ENCODE measurements at places on chromosomes 2 and 18.

DNA sequence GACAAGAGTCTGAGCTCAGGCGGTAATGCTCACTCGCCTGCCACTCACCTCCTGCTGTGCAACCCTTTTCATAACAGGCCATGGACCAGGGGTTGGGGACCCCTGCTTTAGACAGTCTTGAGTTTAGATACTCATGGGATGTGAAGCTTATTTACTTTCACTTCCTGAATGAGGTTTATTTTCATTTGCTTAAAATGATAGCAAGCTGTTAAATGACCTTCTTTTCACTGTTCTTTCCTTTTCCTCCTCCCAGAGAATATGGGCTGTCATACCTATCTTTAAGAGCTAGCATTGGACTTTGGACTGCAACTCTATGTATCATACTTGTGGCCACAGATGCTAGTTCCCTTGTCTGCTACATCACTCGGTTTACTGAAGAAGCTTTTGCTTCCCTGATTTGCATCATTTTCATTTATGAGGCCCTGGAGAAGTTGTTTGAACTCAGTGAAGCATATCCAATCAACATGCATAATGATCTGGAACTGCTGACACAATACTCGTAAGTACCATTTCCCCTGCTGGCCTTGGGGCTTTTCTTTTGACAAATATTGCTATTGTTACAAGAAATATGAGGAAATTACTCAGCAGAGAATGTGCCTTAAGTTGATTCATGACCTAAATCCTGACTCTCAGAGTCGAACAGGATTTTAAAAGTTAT, 168.5 kb downstream of the DPP4 start:
- peak overlapping the region; percentile 77 for H3K27ac ChIP-seq
- H3K36me3 ChIP-seq: peaks cover 6% of the 10 kb centered on the region
- DNase-seq: no peak
- H3K27me3 ChIP-seq: no peaks in the 10 kb centered on the region

GRCh38 chr2:26940001-26940400, 30.4 kb upstream of the MAPRE3 start:
- no peaks in the 10 kb centered on the region for H3K4me1 ChIP-seq
- no peak overlapping the region for H3K27ac ChIP-seq
- no peaks in the 10 kb centered on the region for H3K36me3 ChIP-seq
- no peak overlapping the region for H3K4me3 ChIP-seq

- no peak overlapping the region for H3K4me3 ChIP-seq
- no peak for DNase-seq
- H3K27me3 ChIP-seq: no peaks in the 10 kb centered on the region
- no peaks in the 10 kb centered on the region for H3K4me1 ChIP-seq
- no peak overlapping the region for H3K27ac ChIP-seq
- no peaks in the 10 kb centered on the region for H3K36me3 ChIP-seq
These were observed 175.5 kb downstream of the ZNF407 start for GRCh38 chr18:74773171-74773624.

DNA sequence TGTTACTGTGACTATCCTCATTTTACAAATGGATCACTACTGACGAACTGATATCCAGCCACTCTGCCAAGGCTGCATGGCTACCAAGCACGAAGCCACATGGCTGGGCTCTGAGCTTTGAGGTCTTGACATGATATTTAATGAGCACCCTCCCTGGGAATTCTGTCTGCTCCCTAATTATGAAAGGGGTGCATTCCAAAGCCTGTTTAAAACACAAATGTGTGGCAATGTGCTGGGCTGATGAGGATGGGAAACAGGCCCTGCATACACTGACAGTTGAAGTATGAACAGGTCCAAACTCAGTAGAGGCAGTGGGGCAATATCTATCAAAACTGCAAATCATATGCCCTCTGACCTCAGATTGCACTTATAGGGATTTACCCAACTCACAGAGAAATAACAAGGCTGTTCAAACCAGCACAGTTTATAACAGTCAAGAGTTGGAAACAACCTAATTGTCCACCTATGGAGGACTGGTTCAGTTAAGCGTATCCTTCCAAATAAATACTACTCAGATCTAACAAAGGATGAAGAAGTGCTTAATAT, 20.8 kb downstream of the CDC42EP3 start:
- peaks cover 94% of the 10 kb centered on the region for H3K4me1 ChIP-seq
- peaks cover 80% of the 10 kb centered on the region for H3K36me3 ChIP-seq

DNA sequence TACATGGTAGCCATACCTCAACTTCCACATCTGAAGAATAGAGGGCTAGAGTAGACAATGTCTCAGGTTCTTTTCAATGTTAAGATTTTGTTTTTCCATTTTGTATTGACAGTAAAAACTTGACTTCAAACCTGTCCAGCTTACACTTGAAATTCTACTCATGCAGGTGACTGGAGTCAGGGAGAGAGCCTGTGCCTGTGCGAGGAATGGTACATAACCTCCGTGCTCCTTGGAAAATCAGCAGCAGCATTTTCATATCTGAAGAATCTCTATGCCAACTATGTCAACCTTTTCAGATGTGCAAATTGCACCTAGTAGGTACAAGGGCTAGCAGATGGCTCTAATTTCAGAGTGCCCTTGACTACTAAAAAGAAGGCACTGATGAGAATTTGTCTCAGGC, 2.1 kb downstream of the PLA2R1 start:
- no peak overlapping the region for H3K27ac ChIP-seq
- H3K4me1 ChIP-seq: peaks cover 7% of the 10 kb centered on the region
- no peak for DNase-seq
- no peak overlapping the region for H3K4me3 ChIP-seq

DNA sequence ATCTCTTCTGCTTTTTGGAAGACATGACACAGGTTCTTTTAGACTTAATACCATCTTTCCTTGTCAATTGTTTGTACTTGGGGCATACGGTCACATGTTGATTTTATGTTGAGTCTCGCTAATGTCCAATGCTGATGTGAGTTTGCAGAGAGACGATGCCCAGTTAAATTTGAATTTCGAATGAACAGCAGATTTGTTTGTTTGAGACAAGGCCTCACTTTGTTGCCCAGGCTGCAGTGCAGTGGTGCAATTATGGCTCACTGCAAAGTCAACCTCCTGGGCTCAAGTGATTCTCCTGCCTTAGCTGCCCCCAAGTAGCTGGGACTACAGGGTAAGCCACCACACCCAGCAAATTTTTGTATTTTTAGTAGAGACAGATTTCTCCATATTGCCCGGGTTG, 473.5 kb downstream of the RIT2 start:
- H3K27me3 ChIP-seq: no peaks in the 10 kb centered on the region
- no peaks in the 10 kb centered on the region for H3K36me3 ChIP-seq
- no peak overlapping the region for H3K27ac ChIP-seq
- DNase-seq: no peak

GRCh38 chr2:228681979-228682378, 500.5 kb upstream of the SPHKAP start:
- H3K4me3 ChIP-seq: no peak overlapping the region
- H3K36me3 ChIP-seq: no peaks in the 10 kb centered on the region
- DNase-seq: no peak
- no peak overlapping the region for H3K27ac ChIP-seq
- no peaks in the 10 kb centered on the region for H3K4me1 ChIP-seq

GRCh38 chr2:211216221-211216620, 659.8 kb downstream of the CPS1 start:
- H3K27me3 ChIP-seq: no peaks in the 10 kb centered on the region
- DNase-seq: no peak
- H3K4me1 ChIP-seq: no peaks in the 10 kb centered on the region
- H3K4me3 ChIP-seq: no peak overlapping the region
- H3K36me3 ChIP-seq: no peaks in the 10 kb centered on the region
- H3K27ac ChIP-seq: no peak overlapping the region

- no peaks in the 10 kb centered on the region for H3K4me1 ChIP-seq
- H3K4me3 ChIP-seq: no peak overlapping the region
- H3K27ac ChIP-seq: no peak overlapping the region
- no peaks in the 10 kb centered on the region for H3K27me3 ChIP-seq
- peaks cover 70% of the 10 kb centered on the region for H3K36me3 ChIP-seq
These were observed 12.7 kb downstream of the WDR75 start for GRCh38 chr2:189454009-189454408.

GRCh38 chr2:121018136-121019061, 266.6 kb downstream of the TFCP2L1 start:
- H3K27me3 ChIP-seq: peaks cover 7% of the 10 kb centered on the region
- H3K36me3 ChIP-seq: no peaks in the 10 kb centered on the region
- no peak for DNase-seq

- no peak overlapping the region for H3K27ac ChIP-seq
- no peak for DNase-seq
- H3K4me1 ChIP-seq: no peaks in the 10 kb centered on the region
- no peaks in the 10 kb centered on the region for H3K27me3 ChIP-seq
- no peaks in the 10 kb centered on the region for H3K36me3 ChIP-seq
- no peak overlapping the region for H3K4me3 ChIP-seq
These were observed 1841.3 kb upstream of the CELF4 start for GRCh38 chr18:39406941-39407340.

GRCh38 chr2:57527685-57528084, 518.9 kb upstream of the VRK2 start:
- no peak overlapping the region for H3K27ac ChIP-seq
- no peak for DNase-seq
- H3K27me3 ChIP-seq: no peaks in the 10 kb centered on the region
- H3K36me3 ChIP-seq: no peaks in the 10 kb centered on the region
- H3K4me3 ChIP-seq: no peak overlapping the region

DNA sequence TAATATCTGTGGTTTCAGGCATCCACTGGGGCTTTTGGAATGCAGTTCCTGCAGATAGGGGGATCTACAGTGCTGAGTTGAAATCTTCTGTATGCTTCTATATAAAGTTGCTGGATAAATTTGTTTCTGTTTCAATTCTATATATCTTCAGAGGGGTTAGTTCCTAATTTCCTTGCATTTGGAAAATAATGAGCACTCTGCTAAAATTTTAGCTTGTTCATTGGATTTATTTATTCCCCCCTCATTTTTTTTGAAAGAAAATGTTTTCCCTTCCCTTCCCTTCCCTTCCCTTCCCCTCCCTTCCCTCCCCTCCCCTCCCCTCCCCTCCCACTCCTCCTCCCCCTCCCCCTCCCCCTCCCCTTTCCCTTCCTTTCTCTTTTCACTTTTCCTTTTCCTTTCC, 212.3 kb downstream of the GPD2 start:
- no peak overlapping the region for H3K27ac ChIP-seq
- peaks cover 1% of the 10 kb centered on the region for H3K27me3 ChIP-seq
- no peaks in the 10 kb centered on the region for H3K36me3 ChIP-seq
- no peak for DNase-seq

DNA sequence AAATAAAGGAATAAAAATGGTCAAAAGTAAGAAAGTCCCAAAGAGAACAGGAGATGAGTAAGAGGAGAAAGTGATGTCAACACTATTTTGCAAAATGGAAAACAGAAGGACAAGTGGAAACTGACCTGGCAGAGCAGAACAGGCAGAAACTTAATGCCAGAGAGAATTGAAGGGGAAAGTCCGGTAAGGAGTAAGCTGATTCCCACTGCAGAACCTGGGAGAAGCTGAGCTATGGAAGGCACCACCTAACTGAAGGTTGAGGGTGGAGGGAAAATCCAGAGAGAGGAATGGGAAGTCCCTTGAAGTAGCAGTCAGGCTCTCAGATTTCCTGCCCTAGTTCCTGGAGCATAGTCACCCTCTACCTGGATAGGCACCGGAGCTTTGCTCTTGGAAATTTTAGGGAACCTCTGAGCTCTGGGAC, 59.8 kb downstream of the MOGAT1 start:
- H3K27me3 ChIP-seq: peaks cover 21% of the 10 kb centered on the region
- H3K36me3 ChIP-seq: no peaks in the 10 kb centered on the region
- no peak overlapping the region for H3K4me3 ChIP-seq

DNA sequence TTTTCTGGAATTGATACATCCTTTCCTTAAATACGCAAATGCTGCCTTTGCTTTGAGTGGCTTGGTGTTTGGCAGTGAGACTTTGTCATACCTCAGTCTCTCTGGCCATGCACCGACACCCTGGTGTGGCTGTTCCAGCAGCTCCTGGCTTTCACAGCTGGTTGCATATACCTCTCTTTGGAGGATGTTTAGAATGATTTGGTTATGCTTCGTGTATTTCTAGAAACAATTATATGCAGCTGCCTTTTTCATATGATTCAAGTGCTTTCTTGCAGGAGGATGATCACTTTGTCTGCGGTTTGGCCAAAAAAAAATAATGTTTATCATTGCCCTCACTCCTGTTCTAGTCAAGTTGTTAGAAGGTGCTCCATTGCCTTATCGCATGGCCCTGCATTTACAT, 95.0 kb upstream of the EML6 start:
- peaks cover 83% of the 10 kb centered on the region for H3K36me3 ChIP-seq
- H3K4me1 ChIP-seq: no peaks in the 10 kb centered on the region
- H3K27ac ChIP-seq: no peak overlapping the region
- no peaks in the 10 kb centered on the region for H3K27me3 ChIP-seq

- no peaks in the 10 kb centered on the region for H3K36me3 ChIP-seq
- DNase-seq: peak; percentile 13
- no peaks in the 10 kb centered on the region for H3K4me1 ChIP-seq
- H3K27me3 ChIP-seq: peaks cover 2% of the 10 kb centered on the region
- no peak overlapping the region for H3K27ac ChIP-seq
- no peak overlapping the region for H3K4me3 ChIP-seq
These were observed 42.1 kb upstream of the SNED1 start for GRCh38 chr2:240956171-240956934.

DNA sequence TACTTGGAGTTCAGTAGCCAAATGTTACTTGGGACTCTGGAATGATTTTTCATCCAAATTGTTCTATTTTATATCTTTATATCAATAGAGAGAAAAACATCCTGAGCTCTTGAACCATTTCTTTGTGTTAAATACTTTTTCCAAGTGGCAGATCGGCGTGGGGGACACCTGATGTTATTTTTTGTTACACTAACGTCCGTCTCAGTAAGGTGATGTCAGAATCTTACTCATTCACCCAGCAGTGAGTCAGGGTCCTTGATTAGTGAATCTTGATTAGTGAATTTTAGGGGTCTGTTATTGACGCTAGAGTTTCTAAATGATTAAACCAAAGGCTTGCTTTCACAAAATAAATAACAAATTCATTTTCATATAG, 1.7 kb downstream of the MIB1 start:
- no peak for DNase-seq
- peaks cover 58% of the 10 kb centered on the region for H3K4me1 ChIP-seq
- H3K27me3 ChIP-seq: peaks cover 5% of the 10 kb centered on the region
- peak overlapping the region; percentile 81 for H3K27ac ChIP-seq
- H3K4me3 ChIP-seq: peak overlapping the region; percentile 81

- H3K4me3 ChIP-seq: no peak overlapping the region
- H3K36me3 ChIP-seq: no peaks in the 10 kb centered on the region
- H3K27ac ChIP-seq: no peak overlapping the region
- DNase-seq: no peak
These were observed 95.2 kb upstream of the SPRED2 start for GRCh38 chr2:65527451-65528240.

- no peak for DNase-seq
- H3K36me3 ChIP-seq: no peaks in the 10 kb centered on the region
- H3K27me3 ChIP-seq: peaks cover 4% of the 10 kb centered on the region
These were observed 11.7 kb downstream of the CNDP1 start for GRCh38 chr18:74546007-74546406.

DNA sequence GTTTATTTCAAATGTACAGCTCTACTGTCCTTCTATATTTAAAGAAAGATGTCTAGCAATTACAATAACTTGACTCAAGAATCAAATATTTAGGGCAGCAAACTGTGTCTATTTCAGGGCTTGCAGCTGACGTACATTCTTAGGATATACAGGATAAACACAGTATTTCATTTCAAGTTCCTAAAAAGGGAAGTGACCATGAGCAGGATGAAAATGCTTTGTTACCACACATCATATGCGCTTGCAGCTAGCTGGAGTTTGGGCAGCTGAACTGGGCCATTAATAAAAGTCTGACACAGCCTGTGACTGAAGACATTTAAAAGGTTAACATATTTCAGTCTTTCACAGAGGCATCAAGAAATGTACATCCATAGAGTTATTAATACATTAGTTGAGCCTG, 264.6 kb upstream of the TRIB2 start:
- peak overlapping the region; percentile 70 for H3K4me3 ChIP-seq
- H3K27me3 ChIP-seq: no peaks in the 10 kb centered on the region
- peaks cover 48% of the 10 kb centered on the region for H3K4me1 ChIP-seq
- peaks cover 2% of the 10 kb centered on the region for H3K36me3 ChIP-seq
- H3K27ac ChIP-seq: peak overlapping the region; percentile 86
